Hematopoietic multipotent progenitor cell (in vitro differentiated cells): ENCODE measurements at places on chromosomes 16 and 17.

- DNase-seq, result no peak
Observed at GRCh38 chr16:67506468-67506867, 22.2 kb upstream of the RIPOR1 start.

GRCh38 chr17:28896884-28897768 lies at the start of gene FLOT2:
Gene FLOT2, minus strand, starts transcription at chr17:28897733. Its CDS starts 159 bp downstream, at chr17:28897574.
- DNase-seq, result peak; percentile 52

DNA sequence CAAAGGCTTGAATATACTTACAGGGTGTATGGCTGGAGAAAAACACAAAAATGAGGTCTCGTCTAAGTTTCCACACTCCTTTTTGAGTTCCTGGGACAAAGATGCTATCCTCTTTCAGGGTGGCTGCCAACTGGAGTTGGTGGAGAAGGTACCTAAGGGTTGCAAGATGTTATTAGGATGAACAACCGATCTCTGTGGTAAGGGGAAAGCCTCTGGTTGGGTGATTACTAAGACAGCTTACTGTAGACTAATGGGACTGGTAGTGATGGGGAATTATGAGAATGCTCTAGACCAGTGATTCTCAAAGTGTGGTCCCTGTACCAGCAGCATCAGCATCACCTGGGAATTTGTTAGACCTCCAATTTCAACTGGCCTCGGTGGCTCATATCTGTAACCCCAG lies 6.0 kb downstream of the ADAT1 start:
- no peak for DNase-seq

GRCh38 chr17:13957636-13958035 lies 111.7 kb upstream of the COX10 start:
- DNase-seq, result no peak

- peak; percentile 96 for DNase-seq
Observed at GRCh38 chr16:87391950-87392820, at the start of gene MAP1LC3B. Gene MAP1LC3B, plus strand, starts transcription at chr16:87392336. Its CDS starts 92 bp downstream, at chr16:87392428.

DNA sequence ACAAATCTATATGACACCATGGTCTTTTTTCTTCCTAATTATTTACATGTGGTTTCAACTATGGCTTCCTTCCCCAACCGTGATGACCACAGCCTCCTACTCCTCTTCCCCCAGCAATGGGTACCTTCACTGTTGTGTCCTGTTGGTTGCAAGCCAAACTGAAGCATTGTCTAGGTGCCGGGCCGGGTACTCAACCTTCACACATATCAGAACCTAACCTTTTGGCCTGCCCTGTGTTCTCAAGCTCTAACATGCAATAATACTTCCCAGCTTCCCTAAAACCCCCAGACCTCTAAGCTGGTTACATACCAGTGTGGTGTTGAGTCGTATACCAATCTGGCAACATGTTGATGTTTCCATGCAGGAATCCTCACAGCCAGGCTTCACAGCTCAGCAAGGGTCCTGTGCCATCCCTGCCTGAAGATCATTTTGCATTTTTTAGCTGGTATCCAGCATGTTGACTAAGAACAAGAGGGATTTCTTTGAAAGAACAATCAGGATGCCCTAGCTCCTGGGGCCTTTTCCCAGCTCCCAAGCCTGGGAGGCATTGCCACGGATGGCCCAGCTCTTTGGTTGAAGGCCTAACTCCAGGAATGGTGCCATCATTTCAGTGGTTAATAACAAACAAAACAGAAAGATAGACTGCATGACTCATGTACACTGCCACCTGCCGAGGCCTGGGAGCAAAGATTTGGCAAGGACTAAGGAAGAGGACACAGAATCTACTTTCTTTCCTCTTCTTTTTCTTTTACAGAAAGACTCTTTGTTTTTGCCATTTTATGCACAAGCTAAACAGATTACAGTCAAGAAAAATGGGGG lies 373.7 kb upstream of the SALL1 start:
- DNase-seq, result no peak

DNA sequence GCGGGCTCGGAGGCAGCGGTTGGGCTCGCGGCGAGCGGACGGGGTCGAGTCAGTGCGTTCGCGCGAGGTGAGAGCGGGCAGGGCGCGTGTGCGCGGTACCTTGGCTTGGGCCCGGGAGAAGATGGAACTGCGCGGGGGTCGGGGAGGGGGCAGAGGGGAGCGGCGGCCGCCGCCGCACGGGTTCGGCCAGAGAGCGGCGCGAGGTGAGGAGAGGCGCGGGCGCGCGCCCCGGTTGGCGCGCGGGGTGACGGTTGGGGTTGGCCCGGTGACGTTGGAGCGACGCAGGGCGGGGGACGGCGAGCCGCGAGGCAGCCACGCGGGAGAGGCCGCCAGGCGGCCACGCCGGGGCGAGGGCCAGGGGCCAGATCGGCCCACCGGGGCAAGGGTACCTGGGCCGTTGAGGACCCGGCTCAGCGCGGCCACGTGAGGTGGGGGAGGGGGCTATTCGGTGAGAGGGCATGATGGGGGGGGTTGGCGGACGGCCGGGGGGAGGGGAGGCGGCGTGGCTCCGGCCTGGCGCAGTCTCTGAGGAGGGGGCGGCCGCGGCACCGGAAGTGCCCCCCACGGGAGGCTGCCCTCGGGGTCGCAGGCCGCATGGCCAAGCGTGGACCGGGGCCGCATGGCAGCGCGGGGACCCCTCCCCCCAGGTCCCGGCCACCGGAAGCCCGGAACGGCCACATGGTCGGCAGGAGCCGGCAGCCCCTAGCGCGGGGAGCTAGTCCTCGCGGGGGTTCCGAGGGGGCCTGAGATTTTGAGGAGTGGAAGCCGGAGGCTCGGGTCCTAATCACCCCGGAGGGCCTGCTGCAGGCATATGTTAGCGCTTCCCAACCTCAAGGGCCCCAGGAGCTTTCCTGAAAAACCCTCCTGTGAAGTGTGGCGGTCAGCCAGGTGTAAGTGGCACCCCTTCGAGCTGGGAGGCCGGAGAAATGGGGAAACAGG lies 527 bp downstream of the EIF5A start:
- peak; percentile 43 for DNase-seq

DNA sequence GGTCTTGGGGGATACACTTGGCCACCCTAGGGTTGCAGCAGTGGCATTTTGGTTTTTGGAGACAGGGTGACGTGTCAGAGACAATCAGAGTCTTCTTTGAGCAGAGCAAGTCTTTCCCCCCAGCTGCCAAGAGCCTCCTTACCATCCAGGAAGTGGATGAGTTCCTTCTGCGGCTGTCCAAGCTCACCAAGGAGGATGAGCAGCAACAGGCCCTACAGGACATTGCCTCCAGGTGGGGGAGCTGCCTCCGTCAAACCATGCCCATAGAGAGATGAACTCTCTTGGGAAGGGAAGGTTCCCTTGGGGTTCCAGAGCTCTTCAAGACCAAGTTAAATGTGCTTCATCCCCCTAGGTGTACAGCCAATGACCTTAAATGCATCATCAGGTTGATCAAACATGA lies 11.3 kb downstream of the LIG3 start:
- no peak for DNase-seq

DNA sequence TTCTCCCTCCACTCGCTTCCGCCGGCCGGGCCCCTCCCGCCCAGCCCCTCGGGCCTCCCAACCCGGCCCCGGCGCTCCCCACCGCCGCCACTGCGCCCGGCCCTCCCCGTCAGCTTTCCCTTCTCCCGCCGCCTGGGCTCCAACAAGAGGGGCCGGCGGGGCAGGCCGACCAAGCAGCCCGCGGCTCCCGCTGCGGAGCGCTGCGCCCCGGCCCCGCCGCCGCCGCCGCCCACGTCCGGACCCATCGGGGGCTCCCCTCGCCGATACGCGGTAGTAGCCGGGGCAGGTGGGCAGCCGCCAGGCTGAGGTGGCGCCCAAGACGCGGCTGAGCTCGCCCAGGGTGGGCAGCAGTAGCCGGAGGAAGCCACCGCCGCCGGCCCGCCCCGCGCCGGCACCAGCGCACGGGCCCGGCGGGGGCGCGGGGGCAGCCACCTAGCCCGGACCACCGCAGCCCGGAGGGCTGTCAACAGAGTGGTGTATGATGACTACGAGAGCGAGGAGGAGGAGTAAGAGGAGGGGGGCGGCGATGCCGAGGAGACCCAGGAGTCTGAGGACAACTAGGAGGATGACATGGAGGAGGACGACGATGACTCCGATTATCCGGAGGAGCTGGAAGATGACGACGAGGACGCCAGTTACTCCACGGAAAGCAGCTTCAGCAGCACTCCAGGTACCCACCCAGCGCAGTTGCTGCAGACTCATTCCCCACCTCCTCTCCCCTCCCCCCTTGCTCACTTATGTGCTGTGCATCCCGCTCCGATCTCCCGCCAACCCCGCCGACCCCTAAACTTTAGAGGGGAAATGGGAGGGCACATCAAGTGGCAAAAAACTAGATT lies 498 bp downstream of the LRRC37B start:
- peak; percentile 48 for DNase-seq
